ENCODE measurements at places on chromosomes 2 and 18. TPM values are rescaled to one million over a fixed set of nuclear protein-coding genes. Genes with fewer than 3 reads are reported as not detected.

Gene CLEC4F
- total RNA-seq = not detected

Gene CFC1
- total RNA-seq = not detected

- peak; percentile 46 for DNase-seq
- no peaks in the 10 kb centered on the region for H3K27me3 ChIP-seq
- peak overlapping the region; percentile 91 for H3K27ac ChIP-seq
- H3K4me1 ChIP-seq = peaks cover 81% of the 10 kb centered on the region
- H3K36me3 ChIP-seq = peaks cover 27% of the 10 kb centered on the region
- no peak overlapping the region for H3K4me3 ChIP-seq
Observed at GRCh38 chr2:239230318-239231052, 170.3 kb downstream of the HDAC4 start.

- no peak for DNase-seq
- H3K27me3 ChIP-seq = peaks cover 10% of the 10 kb centered on the region
- no peak overlapping the region for H3K4me3 ChIP-seq
- no peak overlapping the region for H3K27ac ChIP-seq
Observed at GRCh38 chr18:78722929-78723710, 256.5 kb upstream of the SALL3 start.

Measured in activated CD4-positive, alpha-beta T cell treated with anti-CD3 and anti-CD28 coated beads, Interleukin-2, amount 10 ng/mL, durations not matched to agents 7 days and 5 days (primary cell).